Activated CD8-positive, alpha-beta memory T cell treated with anti-CD3 and anti-CD28 coated beads for 4 hours (primary cell): ENCODE measurements at places on chromosomes 7 and 10.

- DNase-seq: no peak
These were observed 117.8 kb downstream of the DYNC2I1 start for GRCh38 chr7:158973941-158974785.

DNA sequence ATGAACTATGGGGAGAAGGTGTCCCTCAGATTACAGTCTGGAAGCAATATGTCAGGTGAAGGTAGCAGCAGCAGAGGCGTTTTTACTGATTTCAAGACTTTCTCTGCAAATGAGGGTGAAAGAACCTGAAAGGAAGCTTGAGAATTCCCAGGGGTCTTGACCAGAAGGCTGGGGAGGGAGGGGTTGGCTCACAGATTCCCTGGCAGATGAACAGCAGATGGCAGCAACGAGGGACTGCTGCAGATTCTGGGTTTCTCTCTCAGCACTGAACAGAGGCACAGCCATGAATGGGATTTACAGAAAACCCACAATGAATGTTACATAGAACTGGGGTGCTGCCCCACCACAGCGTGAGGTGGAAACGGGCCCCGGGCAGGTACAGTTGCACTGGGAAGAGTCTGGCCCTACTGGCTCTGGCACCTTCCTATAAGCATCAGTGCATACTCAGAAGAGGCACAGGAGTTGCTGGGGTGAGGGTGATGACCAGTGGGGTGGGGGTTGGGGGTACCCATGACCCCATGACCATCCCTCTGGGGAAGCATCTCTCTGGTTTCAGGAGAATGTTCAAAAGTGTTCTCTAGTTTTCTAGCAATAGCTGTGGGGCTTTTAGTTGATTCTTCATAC, 317.8 kb downstream of the SH2D4B start:
- no peak for DNase-seq

GRCh38 chr10:31058795-31059703, 27.4 kb upstream of the ZNF438 start:
- no peak for DNase-seq

- DNase-seq: no peak
These were observed 21.9 kb downstream of the PCBD1 start for GRCh38 chr10:70866424-70866823.

- no peak for DNase-seq
These were observed 72.2 kb downstream of the VTI1A start for GRCh38 chr10:112519133-112519761.
